ENCODE measurements at places on chromosomes 4 and X.

GRCh38 chrX:125289209-125289608 lies 30.5 kb upstream of the TEX13C start:
- no peak for DNase-seq

GRCh38 chr4:105541420-105541819 lies 11.0 kb upstream of the ARHGEF38 start:
- no peak for DNase-seq

- no peak for DNase-seq
Observed at GRCh38 chr4:2689114-2689513, 67.0 kb downstream of the TNIP2 start.

DNA sequence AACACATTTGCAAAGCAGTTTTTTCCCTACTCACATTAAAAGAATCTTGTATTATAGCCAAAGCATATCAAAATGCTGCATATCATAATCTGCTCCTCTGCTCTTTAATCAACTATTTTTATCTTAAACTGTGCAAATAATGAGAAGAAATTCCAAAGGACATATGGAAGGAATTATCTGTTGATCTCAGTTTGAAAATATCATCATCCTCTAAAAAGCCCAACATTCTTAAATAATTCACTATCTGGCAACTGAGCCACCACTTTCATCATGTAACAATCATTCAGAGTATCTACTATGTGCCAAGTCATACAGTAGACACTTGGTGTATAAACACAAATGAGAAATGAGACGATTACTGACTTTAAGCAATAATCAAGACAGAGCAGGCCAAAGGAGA lies 63.0 kb downstream of the PRSS12 start:
- DNase-seq = no peak

GRCh38 chr4:157045507-157046127 lies 30.3 kb upstream of the GLRB start:
- DNase-seq = no peak

DNA sequence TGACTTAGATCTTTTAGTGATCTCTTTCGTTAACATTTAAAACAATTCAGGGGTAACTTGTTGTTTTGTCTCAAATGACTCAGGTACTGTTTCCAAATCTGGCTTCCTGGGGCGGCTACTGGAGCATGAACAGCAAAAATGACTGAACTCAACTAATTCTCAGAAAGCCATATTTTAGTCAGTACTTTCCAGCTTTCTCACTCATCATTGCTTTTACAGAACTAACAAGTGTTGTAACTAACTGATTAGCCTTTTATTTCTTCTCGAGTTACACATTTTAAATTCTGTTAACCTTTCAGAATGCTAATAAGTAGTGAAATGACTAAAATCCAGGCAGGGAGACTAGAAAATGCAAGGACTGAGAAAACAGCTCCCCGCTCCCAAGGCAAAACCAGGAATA lies 55.3 kb downstream of the JADE3 start:
- DNase-seq = no peak

DNA sequence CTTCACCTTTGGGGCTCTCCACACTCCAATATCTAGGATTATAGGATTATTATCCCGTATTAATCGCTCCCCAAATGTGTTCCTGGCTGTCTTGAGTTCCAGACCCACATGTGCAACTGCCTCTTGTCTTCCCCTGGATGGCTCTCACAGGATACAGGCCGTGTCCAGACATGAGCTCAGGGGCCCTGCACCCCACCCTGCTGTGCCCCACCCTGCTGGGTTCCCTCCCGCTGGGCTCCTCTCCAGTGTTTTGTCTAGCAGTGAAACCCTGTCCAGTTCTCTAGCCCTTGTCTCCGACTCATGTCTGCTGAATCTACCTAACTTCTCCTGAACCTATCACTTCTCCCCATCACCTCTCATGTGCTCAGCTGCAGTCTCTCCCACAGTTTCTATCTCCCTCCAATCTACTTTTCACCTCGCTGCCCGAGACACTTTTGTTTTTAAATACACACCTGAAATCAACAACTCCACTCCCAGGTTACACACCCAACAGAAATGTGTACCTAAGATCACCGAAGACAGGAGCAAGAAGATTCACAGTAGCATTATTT lies 2.0 kb downstream of the RNF212 start:
- DNase-seq = no peak

DNA sequence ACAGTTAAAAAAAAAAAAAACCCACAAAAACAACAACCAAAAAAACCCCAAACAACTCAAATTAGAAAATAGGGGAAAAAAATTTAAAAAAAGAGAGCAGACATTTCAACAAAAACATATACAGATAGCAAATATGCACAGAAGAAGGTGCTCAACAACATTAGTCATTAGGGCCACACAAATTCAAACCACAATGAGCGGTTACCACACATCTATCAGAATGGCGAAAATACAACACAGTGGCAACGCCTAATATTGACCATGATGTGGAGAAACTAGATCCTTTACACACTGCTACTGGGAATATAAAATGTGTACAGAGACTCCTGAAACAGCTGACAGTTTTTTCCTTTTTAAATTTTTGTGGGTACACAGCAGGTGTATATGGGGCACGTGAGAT lies 19.4 kb downstream of the LYAR start:
- no peak for DNase-seq

DNA sequence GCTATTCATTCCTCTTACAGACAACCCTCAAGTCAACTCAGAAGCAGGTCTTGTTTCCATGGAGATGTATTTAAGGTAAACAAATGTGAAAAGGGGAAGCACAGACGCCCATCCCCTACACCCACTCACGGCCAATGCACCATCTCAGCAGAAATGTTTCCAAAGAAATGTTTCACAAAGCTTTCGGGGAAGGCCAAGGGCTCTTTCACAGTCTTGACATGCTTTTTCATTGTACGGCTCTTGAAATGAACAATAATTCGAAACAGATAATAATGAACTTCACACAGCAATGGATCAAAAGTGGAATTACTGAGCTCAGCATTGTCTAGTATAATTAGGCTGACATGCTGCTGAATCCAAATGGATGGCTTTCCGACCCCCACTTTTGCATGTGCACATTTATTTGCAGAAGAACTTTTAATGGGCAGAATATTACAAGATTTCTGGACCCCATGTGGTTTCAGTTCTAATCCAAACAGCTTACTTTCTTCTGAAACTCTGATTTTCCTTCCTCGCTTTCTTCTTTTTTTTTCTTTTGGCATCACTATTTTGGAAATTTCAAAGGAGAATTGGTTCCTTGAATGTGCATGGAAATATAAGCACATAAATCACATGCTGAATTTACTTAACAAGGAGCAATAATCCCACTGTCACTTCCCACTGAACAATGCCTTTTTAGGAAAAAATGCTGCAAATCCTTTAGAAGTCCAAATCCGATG lies 160.9 kb downstream of the SMIM20 start:
- DNase-seq = peak; percentile 76

- no peak for DNase-seq
Observed at GRCh38 chrX:109954333-109954732, 48.6 kb upstream of the TMEM164 start.

GRCh38 chr4:137572647-137573046 lies 40.4 kb upstream of the PCDH18 start:
- DNase-seq = no peak

- DNase-seq = no peak
Observed at GRCh38 chr4:146638786-146639505, at the start of gene POU4F2. TSS of gene POU4F2 (plus strand) at chr4:146638893. CDS start at chr4:146639141, 248 bp downstream.

GRCh38 chr4:15077969-15078368 lies 75.7 kb downstream of the CPEB2 start:
- no peak for DNase-seq

DNA sequence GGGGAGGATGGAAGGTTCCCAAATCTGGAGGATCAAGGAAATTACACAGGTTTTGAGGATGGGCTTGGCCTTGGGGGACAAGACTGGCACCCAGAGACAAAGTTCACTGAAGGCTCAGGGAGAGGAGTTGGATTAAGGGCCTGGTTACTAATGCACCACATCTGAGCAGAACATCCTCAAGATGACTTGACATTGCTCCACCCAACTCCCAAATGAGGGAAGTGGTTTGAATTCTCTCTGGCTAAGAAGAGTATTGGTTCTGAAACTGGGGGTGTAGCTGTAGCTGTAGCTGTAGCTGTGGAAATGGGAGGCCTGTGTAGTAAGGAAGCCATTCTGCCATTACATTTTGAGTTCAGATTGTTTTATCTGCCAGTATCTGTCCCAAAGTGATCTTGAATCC lies 129.4 kb downstream of the RASL11B start:
- no peak for DNase-seq

- DNase-seq = no peak
Observed at GRCh38 chrX:54529151-54529550, 868 bp upstream of the GNL3L start.

- DNase-seq = peak; percentile 35
Observed at GRCh38 chr4:140743194-140743931, 12.8 kb downstream of the TBC1D9 start.

- no peak for DNase-seq
Observed at GRCh38 chrX:35351212-35351611, 408.6 kb downstream of the FAM47B start.

DNA sequence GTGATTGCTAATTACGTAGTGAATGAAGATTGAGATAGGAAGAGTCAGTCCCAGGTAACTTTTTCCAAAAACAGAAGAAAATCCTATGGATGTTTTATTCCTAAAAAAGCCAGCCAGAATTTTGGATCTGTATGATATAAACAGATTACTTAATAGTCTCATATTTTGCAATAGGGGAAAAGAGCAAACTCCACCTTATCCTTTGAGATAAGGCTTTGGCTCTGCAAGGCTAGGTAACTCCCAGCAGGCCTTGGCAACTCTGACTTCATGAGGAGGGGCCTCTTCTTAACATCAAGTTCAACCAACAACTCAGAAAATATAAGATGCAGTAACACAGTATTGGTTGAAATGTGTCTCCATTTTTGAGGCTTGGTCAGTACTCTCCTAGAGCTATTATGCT lies 98.7 kb upstream of the SLC4A4 start:
- no peak for DNase-seq

GRCh38 chr4:150164956-150165629 lies 86.8 kb downstream of the DCLK2 start:
- DNase-seq = no peak

- no peak for DNase-seq
Observed at GRCh38 chr4:21167711-21168110, 467.5 kb downstream of the PACRGL start.

GRCh38 chrX:86455495-86455894 lies 307.2 kb downstream of the DACH2 start:
- DNase-seq = no peak

GRCh38 chr4:63831590-63832155 lies 577.6 kb downstream of the TECRL start:
- no peak for DNase-seq

GRCh38 chrX:47232803-47233332 lies at the start of gene USP11:
TSS of gene USP11 (plus strand) at chrX:47233009. CDS start at chrX:47233044, 35 bp downstream.
- DNase-seq = peak; percentile 81

GRCh38 chr4:30437316-30437715 lies 282.9 kb upstream of the PCDH7 start:
- no peak for DNase-seq

- DNase-seq = no peak
Observed at GRCh38 chr4:20178902-20179576, 72.7 kb upstream of the SLIT2 start.

- no peak for DNase-seq
Observed at GRCh38 chr4:135032670-135033069, 831.1 kb upstream of the PABPC4L start.

DNA sequence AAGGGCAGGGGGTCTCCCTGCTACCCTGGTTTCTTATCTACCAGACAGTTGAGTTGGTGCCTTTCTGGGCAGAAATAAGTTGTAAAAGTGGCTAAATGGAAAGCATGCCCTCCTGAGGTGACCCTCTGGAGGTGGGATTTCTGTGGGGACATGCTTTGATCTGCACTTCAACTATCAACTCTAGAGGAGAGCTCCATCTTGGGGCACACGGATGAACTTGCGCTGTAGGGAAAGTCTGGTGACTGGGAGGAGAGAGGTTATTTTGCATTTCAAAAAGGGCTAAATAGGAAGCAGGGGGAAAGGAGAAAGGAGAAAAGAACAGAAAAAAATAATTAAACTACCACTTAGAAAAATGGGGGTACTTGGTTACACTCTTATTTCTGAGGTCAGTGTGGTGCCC lies 12.7 kb upstream of the RHOXF2B start:
- no peak for DNase-seq

- DNase-seq = no peak
Observed at GRCh38 chr4:108972613-108973283, 209.9 kb upstream of the ETNPPL start.

- DNase-seq = no peak
Observed at GRCh38 chr4:54109241-54110018, 9.5 kb downstream of the GSX2 start.

- no peak for DNase-seq
Observed at GRCh38 chrX:8714164-8714563, 17.8 kb downstream of the ANOS1 start.

DNA sequence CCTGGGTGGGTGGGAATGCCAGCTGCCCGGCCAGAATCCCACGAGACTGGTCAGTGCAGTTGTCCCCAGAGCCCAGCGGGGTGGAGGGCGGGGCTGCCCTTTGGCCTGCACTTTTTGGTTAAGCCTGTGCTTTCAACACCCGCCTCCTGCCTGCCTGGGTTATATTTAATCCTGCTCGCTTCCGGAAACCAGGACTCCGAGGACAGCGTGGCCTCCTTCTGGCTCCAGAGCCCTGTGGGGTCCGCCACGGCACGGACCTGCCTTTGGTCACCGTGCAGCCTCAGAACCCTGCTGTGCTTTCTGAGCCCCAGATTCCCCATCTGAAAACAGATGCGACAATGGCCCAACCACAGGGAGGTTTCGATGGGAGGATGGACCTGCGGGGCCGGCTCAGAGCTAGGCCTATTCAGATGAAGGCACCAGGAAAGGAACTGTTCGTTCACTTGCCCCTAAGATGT lies 29.4 kb upstream of the KIAA0232 start:
- no peak for DNase-seq

- no peak for DNase-seq
Observed at GRCh38 chrX:10922159-10922558, 189.0 kb upstream of the HCCS start.

- DNase-seq = no peak
Observed at GRCh38 chr4:183828125-183828524, 77.0 kb upstream of the STOX2 start.

DNA sequence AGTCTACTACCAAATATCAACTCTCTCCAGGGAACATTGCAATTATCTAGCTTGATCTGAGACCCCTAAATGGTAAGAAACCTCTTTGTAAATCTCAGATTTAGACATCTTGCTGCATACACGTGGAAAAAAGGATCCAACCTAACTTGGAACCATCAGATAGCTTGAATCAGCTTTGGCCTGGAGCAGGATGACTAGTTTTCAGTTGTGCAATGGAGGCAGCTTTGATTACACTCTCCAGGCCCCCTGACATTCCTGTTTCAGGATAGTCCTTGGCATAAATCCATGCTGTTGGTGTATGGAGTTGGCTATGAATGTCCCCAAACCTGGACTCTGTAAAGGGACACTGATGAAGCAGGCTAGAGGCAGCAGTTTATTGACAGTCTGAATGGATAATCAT lies 1061.9 kb upstream of the TENM3 start:
- no peak for DNase-seq
